Tracheal epithelial cell (primary cell): ENCODE measurements at places on chromosomes 2 and 18. TPM values are rescaled to one million over a fixed set of nuclear protein-coding genes. Genes with fewer than 3 reads are reported as not detected.

Gene SCN3A
- total RNA-seq: under 0.01 and 0.72 TPM in 2 replicates

Gene USP40
- total RNA-seq: 17.6 and 23.9 TPM in 2 replicates

Gene ASB18
- not detected in 2 replicates for total RNA-seq

Gene NEU2
- not detected in 2 replicates for total RNA-seq

Gene SERPINB7
- 35.4 and 53.0 TPM in 2 replicates for total RNA-seq

Gene CPO
- not detected in 2 replicates for total RNA-seq

Gene FAM124B
- 0.21 TPM in 1 of 2 replicates, not detected in the other for total RNA-seq

Gene POTEF
- total RNA-seq: not detected in 2 replicates

Gene VIT
- total RNA-seq: not detected in 2 replicates

Gene RAX
- total RNA-seq: not detected in 2 replicates

Gene SEPTIN2
- 200 and 220 TPM in 2 replicates for total RNA-seq

Gene DNAH6
- under 0.01 and 0.21 TPM in 2 replicates for total RNA-seq

Gene SLC5A7
- not detected in 2 replicates for total RNA-seq

Gene UPP2
- total RNA-seq: not detected in 2 replicates

Gene RNF152
- total RNA-seq: 31.6 and 35.8 TPM in 2 replicates

Gene TSPYL6
- total RNA-seq: not detected in 2 replicates

Gene UCN
- 0.48 and 0.85 TPM in 2 replicates for total RNA-seq

Gene ANKRD39
- total RNA-seq: 4.1 and 5.1 TPM in 2 replicates

Gene ABCB11
- under 0.01 TPM in 1 of 2 replicates, not detected in the other for total RNA-seq

Gene CAPN14
- 2.2 and 6.8 TPM in 2 replicates for total RNA-seq

Gene ARHGAP15
- not detected in 2 replicates for total RNA-seq

Gene PSMD14
- total RNA-seq: 104 and 124 TPM in 2 replicates

Gene NEUROD1
- not detected in 2 replicates for total RNA-seq

Gene FBLN7
- total RNA-seq: 0.96 TPM in 1 of 2 replicates, not detected in the other

Gene MC4R
- not detected in 2 replicates for total RNA-seq

Gene PSMA8
- total RNA-seq: not detected in 2 replicates

Gene MAPK4
- 0.48 TPM in 1 of 2 replicates, not detected in the other for total RNA-seq

Gene FBXO41
- total RNA-seq: 2.8 and 3.9 TPM in 2 replicates

Gene RBM44
- total RNA-seq: 0.24 TPM in 1 of 2 replicates, not detected in the other

Gene CDH2
- under 0.01 and 22.9 TPM in 2 replicates for total RNA-seq

Gene WNT6
- under 0.01 TPM in 2 replicates for total RNA-seq

Gene RAPH1
- 16.6 and 18.8 TPM in 2 replicates for total RNA-seq

Gene SLC23A3
- total RNA-seq: 0.43 and 0.48 TPM in 2 replicates

Gene SLC9A4
- 2.7 TPM in 1 of 2 replicates, not detected in the other for total RNA-seq

Gene CFC1B
- not detected in 2 replicates for total RNA-seq

Gene SERPINB11
- total RNA-seq: not detected in 2 replicates
